Cerebellar cortex (tissue), 1 donor: ENCODE measurements at places on chromosomes 3 and 15.

DNA sequence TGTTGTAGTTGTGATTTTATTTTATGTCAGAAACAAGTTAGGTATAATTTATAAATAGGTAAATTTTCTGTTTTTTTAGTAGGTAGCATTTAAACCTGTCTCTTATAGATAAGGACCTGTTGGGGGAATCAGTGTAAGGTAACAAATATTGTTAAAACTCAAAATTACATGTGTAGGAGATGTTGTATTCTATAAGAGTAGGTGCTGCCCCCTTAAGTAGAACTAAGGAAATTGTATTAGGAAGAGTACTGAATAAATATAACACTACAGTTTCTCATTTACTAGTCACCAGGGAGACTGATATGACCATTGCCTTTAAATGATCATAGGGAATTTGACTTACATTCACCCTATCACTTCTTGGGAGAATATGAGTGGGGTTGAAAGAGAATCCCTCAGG is 31.2 kb downstream of the SLC25A36 start:
- DNase-seq, result peak; percentile 9

- DNase-seq, result no peak
These were observed 329.9 kb upstream of the TBL1XR1 start for GRCh38 chr3:177527182-177527581.

DNA sequence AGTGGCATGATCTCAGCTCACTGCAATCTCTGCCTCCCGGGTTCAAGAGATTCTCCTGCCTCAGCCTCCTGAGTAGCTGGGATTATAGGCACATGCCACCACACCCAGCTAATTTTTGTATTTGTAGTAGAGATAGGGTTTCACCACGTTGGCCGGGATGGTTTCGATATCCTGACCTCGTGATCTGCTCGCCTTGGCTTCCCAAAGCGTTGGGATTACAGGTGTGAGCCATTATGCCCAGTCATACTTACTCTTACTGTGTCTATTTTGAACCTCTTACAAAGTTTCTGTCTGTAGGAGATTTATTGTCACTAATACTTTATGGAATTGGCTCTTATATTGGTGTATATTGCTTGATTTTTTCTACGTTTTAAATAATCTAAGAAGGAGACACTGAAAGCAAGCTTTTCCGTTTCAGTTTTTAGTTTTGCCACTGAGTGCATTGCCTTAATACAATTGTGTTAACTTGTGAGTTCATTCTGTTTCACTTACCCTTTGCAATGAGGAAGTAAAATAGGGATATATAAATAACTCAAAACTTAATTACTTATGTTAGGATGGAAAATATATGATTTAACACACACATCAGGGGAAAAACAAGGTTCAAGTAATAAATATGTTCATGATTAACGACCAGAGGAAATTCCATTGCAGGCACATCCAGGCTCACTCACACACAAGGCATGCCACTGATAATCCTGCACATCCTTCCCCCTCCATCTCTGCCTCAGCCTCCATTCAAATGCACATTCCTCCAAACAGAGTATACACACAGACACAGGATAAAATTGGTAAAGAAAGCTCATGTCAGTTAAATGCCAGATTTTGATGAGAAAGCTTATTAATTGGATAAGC is 279.3 kb upstream of the RASGRP1 start:
- no peak for DNase-seq

DNA sequence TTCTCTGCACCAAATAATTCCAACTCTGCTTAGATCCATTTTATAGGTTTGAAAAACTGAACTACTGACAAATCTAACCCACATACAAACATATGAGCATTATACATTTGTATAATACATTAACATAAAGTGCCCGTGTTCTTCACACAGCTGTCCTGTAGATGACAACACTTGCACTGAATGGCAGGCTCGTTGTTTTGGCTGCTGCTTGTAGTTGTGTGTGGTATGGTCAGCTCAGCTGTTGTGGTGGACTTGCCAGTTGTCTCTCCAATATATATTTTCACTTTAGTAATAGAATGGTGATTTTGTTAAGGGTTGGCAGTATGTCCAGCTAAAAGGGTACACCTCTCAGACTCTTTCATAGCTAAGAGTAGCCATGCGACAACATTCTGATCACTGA is 30.5 kb downstream of the CHST2 start:
- no peak for DNase-seq

DNA sequence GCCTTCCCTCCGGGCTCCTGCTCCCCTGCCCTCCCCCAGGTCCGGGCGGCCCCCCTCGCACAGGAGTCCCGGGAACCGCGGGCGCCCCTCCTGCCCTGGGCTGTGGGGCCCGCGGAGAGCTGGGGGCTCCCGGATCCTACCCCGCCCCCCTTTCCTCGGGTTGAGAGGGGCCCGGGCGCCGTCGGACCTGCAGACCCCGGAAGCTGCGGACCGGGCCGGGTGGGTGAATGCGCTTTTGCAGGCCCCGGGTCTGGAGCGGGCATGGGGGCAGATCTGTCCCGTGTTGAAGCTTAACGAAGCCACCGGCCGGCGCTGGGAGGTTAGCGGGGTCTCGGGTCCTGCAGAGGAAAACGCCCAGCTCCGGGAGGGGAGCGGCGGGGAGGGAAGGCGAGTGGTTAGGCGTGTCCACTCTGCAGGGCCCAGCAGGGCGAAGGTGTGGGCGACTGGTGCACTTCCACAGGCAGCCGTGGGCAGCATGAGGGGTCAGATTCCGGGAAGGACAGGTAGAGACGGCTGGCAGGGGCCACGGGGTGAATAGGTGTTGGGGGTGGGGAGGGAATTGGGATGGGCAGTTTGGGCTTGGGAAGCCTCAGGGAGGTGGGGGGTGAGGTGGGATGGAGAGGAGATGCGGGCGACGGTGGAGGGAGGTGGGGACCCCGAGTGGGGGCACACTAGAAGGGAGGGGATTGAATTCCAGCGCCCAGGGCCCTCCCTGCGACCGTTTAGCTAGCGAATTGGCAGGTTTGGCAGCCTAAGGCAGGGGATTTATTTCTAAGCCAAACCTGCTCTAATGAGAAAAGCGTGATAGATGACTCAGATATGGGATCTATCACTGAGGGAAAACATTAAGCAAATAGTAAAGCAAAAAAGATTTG is 635 bp downstream of the CD276 start:
- no peak for DNase-seq
